Left renal cortex interstitium (tissue), 4 donors: ENCODE measurements at places on chromosomes 16 and 17. TPM values are rescaled to one million over a fixed set of nuclear protein-coding genes. Genes with fewer than 3 reads are reported as not detected.
A peak's percentile ranks its signal among the peaks of the same experiment; 100 is the strongest.

PEMT gene
- 37.9 TPM for polyA plus RNA-seq

DNA sequence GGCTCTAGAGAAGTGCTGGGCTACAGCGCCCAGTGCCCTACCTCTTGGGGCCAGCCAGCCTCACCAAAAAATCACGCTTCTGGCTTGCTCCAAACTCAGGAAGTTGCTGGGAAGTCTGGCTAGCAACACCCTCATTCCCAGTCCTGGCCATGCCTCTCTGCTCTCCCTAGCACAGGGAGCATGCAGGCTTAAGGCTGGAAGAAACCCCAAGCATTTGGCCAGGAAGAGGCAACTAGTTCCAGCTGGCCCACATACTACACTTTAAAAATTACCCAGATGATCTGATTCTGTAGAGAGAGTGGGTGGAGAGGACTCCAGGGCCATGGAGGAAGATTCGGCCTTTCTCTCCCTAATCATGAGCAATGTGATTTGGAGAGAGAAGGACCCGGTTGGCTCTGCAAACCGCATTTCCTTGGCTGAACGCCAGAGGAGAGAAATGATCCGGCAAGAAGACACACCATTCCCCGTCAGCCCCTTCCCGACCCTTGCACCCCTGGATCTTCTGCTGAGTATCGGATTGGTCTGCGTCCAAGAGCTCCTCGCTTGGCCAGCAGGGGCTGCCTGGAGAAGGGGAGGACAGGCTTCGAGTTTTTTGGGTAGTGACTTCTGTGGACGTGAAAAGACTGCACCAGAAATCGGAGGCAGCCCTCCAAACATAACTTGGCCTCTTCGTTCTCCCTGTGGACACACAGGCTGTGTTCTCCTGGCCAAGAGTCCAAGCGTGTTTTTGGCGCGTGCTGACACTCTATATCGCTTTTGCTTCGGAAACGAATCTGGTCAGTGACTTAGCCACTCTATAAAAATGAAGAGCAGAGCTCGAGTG lies 406.3 kb downstream of the WWOX start:
- DNase-seq = no peak

PRCD gene
- polyA plus RNA-seq = 2.6 TPM

DNA sequence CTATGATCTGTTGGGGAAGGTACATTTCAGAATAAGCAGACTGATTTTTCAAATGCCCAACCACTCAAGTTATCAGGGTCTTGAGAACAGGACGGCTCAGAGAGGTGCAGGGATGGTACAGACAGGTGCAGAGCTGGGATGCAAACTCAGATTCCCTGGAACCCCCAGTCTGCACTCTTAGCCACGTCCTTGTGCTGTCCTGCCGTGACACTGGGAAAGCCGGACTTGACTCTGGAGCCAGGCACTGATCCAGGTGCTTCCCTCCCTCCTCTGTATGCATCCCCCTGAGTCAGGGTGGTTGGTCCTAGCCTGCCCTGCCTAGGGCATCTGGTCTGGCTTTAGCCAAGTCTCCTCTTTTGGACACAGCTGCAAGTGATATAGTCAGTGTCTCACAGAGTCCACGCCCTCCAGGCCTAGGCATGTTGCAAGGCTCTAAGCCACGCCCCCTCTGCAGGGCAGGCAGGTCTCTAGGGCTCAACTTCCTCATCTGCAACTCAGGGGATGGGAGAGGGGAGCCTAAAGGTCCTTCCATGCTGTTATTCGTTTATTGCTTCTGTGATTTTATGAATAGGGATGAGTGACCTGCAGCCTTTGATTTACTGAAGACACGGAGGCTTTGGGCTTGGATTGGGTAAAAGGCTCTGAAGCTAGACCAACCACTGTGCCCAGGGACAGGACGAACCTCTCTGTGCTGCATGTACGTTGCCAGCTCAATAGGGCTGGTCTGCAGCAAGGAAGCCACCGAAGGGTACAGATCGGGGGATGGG lies 97.3 kb downstream of the SDK2 start:
- DNase-seq = no peak

GRCh38 chr17:39872751-39873150 lies 4.7 kb downstream of the ZPBP2 start:
- no peak for DNase-seq

KRTAP4-3 gene
- polyA plus RNA-seq = not detected

GRCh38 chr17:29962656-29963055 lies 21.2 kb downstream of the EFCAB5 start:
- no peak for DNase-seq

DNA sequence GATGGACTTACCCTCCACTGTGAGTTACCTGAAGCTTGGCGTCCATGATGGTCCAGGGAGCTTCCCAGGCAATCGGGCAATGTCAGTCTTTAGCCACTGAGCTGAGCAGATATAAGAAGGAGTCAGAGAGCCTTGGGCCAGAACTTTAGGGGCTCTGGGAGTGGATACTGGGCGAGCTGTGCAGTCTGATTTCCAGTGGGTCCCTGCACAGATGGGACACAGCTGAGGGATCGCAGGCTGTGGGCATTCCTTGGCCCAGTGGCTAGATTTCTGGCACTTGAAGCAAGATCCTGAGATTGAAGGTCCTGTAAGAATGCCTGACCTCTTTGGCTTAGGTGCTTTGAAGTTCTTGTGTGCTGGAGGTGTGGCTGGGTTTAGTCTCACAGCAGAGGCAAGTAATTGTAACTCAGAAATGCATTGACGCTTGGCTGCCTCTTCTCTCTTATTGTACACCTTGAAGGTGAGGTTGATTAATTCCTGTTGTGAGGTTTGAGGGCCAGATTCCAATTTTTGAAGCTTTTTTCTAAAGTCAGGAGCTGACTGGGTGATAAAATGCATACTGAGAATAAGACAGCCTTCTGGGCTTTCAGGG lies 2283.8 kb downstream of the TP53TG3F start:
- DNase-seq = no peak

ERN1 gene
- 11.1 TPM for polyA plus RNA-seq

RHBDF2 gene
- 9.2 TPM for polyA plus RNA-seq

SLC35G6 gene
- polyA plus RNA-seq = not detected

PRAC2 gene
- polyA plus RNA-seq = not detected

DNA sequence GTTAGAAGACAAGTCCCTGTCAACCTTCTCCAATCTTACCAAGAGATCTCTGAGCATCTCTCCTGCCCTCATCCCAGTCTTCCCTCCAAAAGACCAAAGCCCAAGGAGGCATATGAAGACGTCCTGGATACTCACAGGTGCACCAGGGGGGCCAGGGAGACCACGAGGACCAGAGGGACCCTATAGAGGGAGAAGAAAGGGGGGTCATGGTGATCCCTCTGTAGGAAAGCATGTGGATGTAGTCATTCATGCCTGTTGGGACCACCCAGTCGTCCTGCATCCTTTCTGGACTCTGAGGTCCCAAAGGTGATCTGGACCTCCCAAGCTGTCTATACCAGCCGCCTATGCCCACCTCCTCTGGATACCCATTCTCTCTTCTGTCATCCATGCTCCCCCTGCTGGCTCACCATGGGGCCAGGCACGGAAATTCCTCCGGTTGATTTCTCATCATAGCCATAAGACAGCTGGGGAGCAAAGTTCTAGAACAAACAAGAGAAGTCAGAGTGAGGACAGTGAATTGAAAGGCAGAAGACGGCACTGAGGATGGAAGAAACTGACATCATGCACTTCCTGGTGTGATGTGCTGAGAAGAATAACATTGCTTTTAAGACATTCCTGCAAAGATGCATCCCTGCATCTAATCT lies 3.3 kb downstream of the COL1A1 start:
- DNase-seq = no peak

- DNase-seq = no peak
These were observed 90.7 kb upstream of the CREBBP start for GRCh38 chr16:3971261-3971660.

DNA sequence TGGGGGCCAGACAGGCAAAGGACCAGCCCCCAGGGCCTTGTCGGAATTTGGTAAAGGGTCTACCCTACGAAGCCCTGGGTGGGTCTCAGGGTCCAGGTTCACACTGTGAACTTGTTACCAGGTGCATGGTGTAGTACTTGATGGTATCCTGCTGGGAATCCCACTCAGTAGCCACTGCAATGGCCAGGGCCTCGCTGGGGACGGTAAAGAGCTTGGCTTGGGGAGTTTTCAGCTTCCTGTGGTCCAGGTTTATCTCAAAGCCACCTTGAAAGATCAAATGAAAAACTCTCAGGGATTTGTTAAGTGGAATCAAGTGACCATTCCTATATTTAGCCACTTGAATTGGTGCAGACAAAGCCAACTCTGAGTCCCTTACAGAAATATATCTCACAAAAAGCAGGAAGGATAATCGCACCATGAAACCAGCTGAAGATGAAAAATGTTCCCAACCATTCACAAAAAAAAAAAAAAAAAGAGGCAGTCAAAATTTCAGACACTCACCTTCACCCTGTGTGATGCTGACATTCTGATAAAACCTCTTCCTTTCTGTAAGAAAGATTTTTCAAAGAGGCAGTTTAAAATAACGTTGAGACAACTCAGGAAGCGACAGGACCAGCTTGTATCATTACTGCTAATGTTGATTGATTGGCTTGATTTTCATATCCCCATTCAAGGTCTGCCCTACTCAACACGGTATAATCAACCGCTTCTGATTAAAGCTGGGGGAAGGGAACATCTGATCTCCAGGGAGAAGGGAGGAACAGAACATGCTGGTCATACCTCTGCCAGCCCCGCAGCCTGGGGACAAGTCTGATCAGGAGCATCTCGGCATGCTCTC lies 10.6 kb downstream of the ATPAF2 start:
- no peak for DNase-seq

DNA sequence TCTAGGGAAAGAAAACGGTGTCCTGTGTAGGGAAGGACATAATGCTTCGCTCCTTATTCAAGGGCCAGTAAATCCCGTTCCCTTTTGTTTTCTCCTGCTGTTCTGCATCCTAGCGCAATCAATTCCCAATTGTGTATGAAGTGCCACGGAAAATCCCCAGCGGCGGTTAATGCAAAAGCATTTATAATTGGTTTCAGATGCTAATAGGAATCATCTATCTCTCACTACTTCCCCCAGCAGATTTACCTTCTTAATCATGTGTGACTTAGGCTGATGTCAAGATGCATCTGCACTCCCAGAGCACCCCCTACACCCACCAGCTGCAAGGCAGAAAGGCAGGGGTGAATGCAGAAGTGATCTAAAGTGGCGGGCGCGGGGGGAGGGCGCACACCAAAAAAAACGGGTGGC lies 32.7 kb upstream of the SSTR2 start:
- no peak for DNase-seq

DNA sequence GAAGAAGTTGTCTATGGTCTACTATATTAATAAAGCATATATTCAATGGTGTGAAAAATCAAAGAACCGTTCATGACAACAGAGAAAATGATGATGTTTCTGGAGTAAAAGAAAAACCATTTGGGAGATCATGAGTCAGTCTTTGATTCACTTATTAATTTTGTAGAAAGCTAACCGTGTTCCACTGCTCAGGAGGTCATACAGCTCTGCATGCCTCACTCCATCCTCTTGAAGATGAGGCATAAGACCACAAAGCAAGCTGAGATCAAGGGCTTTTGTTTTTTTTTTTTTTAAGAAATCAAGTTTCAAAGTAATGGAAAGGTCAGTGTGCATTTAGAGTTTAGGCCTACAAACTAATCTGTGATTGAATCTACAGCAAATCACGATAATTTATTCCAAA lies 206.4 kb downstream of the CEP112 start:
- no peak for DNase-seq

DNA sequence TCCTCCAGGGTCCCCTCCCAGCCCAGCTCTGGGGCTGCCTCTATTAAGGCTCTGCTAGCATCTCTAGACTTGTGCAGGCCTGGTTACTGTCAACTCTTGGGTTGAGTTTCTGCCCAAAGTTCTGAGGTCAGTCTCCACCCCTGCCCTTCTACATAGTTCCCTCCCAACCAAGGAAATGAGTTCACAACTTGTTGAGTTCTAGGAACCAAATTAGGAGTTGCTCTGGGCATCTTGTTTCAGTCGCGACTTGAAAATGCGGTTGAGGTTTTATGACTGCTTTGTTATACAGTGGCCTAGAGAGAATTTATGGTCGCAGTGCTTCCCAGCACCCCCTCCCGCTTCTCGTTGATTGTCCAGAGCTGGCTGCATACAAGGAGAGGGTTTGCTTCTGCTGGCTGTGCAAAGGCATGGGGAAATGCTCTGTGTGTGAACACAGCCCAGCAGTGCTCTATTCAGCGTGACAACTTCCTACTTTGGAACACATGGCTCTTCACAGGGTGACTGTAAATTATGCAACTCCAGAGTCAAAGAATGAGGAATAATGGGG lies 20.2 kb downstream of the GNAO1 start:
- peak; percentile 67 for DNase-seq

GRCh38 chr17:19646788-19647696 lies 1.5 kb upstream of the ALDH3A2 start:
- no peak for DNase-seq
